ENCODE measurements at places on chromosomes 12 and 14. TPM values are rescaled to one million over a fixed set of nuclear protein-coding genes. Genes with fewer than 3 reads are reported as not detected.
A peak's percentile ranks its signal among the peaks of the same experiment; 100 is the strongest.

The OASL gene
- total RNA-seq, result 17.2 TPM

The PLEK2 gene
- total RNA-seq, result 4.1 TPM

The BAZ2A gene
- 65.8 TPM for total RNA-seq

The TBC1D30 gene
- total RNA-seq, result 1.7 TPM

The SLC15A4 gene
- total RNA-seq, result 18.6 TPM

The LRRC23 gene
- total RNA-seq, result 3.0 TPM

The GPD1 gene
- total RNA-seq, result 0.86 TPM

The HPD gene
- total RNA-seq, result not detected

The CLEC1B gene
- not detected for total RNA-seq

The RD3L gene
- total RNA-seq, result not detected

The SPATS2 gene
- 8.5 TPM for total RNA-seq

The PLCZ1 gene
- total RNA-seq, result not detected

The TEX22 gene
- 2.1 TPM for total RNA-seq

The RASSF9 gene
- not detected for total RNA-seq

The BCL2L14 gene
- total RNA-seq, result 3.8 TPM

DNA sequence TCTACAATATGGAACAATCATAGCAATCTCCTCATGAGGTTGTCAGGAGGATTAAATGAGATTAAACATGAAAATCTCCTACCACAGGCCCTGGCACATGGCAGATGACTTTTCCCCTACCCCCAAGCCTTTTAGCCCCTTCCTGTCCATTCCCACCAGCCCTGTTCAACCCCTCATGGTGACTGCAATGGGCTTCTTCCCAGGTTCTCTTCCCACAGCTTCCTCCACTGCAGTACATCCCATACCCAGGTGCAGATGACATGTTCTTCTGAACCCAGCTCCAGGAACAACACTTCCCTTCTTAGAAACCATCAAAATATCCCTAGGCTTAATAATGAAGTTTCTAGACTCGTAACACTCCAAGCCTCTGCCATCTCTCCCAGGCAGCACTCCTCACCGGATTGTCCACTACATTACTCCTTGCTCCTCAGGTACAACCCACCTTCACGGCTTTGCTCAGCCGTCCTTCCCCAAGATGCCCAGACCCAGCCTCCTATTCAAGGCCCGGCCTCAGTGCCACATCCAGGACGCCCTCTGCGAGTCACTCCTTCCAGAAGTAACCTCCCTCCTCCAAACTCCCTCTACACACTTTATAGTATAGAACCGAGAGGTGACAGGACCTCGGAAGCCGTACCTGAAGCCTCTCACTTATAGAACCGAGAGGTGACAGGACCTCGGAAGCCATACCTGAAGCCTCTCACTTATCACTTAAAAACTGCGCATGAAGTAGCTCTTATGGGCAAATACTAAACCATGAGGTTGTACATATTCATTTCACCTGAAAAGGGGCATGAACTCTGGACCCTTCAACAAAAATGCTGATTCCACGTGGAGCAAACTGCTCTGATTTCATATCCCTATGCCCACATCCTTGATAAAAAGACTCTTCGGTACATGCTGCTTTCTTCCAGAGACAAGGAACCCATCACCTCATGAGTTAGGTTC is 1.5 kb downstream of the CRACR2A start:
- DNase-seq, result peak; percentile 18

GRCh38 chr14:78455896-78456435 is 285.8 kb downstream of the NRXN3 start:
- DNase-seq, result no peak

GRCh38 chr12:92930421-92930820 is 1.3 kb upstream of the EEA1 start:
- DNase-seq, result no peak

GRCh38 chr12:7705846-7706245 is 5.4 kb upstream of the DPPA3 start:
- DNase-seq, result no peak

GRCh38 chr12:115473257-115473956 is 789.4 kb upstream of the TBX3 start:
- DNase-seq, result no peak

GRCh38 chr12:38878333-38878705 is 27.1 kb downstream of the CPNE8 start:
- DNase-seq, result no peak

DNA sequence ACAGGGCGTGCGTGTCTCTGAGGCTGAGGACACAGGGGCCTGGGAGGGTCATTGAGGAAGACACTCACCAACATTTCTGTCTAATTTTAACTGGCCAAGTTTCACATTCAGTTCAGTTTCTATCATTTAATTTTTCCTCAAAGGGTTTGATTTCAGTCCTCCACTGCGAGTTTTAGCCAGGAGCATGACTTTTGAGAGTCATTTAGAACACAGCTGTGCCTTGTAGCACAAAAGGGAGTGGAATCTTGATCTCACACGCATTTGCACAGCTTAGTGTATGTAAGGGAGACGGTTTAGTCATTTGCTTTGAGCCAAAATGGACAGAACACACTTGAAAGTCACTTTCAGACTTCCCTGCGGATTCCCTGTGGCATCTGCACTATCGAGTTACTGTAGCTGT is 1090.8 kb downstream of the BCL11B start:
- DNase-seq, result no peak

DNA sequence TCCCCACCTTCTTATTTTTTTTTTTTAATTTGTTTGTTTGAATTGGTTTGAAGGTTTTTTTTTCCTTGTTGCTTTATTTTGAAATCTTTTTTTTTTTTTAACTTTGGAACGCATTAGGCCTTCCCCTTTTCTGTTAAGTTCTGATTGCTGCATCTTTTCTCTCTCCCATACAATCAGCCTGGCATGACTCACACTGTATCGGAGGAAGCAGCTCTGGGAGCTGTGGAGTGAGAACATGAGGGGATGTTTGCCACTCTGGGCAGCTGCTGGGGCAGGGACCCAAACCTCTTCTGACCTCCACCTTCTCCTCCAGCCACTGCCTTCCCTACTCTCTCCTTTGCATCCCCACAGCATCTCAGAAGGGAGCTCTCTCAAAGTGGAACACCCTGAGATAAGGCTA is 160.3 kb upstream of the FKBP4 start:
- DNase-seq, result no peak

GRCh38 chr12:58712976-58713375 is 207.3 kb downstream of the LRIG3 start:
- DNase-seq, result no peak

- peak; percentile 17 for DNase-seq
Observed at GRCh38 chr12:111033281-111034082, 113.1 kb upstream of the MYL2 start.

- no peak for DNase-seq
Observed at GRCh38 chr12:124402248-124403066, 107.6 kb downstream of the RFLNA start.

DNA sequence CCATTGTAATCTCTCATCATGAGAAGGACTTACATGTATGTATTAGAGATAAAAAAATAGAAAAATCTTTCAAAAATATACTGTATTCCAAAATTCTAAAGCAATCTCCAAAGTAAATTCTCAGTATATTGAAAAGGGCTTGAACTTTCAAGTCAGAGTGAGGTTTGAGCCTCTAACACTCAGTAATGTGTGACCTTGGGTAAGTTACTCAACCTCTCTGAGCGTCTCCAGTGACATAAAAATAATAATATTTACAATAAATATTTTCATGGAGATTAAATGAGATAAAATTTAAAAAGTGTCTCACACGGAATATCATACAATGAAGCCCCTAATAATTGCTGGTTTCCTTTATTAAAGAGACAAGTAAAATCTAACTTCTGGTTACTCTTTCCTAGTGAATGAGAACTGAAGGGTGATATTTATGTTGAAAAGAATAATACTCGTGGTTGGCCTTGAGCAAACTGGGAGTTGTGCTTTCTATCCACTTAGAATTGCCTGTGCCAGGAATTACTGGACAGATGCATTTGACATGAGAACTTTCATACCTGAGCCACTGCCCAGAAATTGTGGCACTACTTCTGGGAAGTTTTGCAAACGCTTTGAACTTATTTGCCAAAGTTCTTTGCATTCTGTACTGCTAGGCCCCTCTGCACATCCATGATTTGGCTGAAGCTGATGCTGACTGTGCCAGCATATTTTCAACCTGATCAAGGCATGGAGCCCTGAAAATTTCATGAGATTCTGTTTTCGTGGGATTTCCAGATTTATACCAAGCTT is 933.7 kb downstream of the GALC start:
- no peak for DNase-seq

GRCh38 chr12:120237360-120238171 is 28.0 kb downstream of the PXN start:
- no peak for DNase-seq

DNA sequence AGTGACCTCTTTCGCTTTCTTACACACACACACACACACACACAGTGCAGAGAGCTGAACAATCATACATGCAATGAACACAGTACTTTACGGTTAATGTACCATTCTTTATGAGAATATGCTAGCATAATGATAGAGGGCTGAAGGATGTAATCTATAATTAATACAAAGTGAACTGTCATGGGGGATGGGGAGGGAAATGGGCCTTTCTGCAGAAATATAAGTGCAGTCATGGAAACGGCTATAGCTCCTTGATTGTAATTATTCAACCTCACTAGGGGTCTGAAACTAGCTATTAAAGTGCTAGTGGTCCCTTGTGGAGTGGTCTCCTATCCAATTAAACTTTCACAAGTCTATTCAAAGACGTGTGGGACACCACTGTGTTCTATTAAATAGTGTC is 443.2 kb upstream of the FOXG1 start:
- DNase-seq, result no peak

DNA sequence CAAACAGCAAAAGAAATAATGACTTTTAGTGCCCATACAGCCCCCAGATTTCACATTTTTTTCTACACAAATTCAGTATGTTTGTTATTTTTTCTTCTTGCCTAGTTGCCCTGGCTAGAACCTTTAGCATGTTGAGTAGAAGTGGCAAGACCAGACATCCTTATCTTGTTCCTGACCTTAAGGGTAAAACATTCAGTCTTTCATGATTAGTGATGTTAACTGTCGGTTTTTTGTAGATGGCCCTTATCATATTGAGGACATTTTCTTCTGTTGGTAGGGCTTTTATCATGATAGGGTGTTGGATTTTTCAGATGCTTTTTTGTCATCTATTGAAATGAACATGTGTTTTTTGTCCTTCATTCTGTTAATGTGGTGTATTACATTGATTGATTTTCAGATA is 17.1 kb downstream of the IRAK3 start:
- no peak for DNase-seq

- DNase-seq, result no peak
Observed at GRCh38 chr12:68665016-68665569, 21.7 kb upstream of the NUP107 start.

GRCh38 chr12:10936506-10936905 is 2.6 kb downstream of the TAS2R14 start:
- no peak for DNase-seq

DNA sequence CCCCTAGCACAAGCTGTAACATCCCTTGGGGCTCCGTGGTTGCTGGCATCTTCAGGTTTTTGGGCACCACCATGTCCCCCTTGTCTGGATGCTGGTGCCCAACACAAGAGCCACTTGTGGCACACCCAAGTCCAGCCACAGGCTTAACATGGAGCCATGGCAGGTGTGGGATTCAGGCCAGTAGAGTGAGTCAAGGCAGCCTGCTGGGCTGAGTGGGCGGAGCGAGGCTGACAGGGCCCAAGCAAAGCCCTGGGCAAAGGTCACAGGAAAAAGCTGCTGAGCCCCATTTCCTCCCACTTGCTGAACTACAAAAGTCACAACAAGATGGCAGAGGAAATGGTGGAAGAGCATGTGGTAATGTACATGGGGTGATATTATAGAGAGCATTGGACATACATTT is 950.7 kb upstream of the FLRT2 start:
- no peak for DNase-seq

DNA sequence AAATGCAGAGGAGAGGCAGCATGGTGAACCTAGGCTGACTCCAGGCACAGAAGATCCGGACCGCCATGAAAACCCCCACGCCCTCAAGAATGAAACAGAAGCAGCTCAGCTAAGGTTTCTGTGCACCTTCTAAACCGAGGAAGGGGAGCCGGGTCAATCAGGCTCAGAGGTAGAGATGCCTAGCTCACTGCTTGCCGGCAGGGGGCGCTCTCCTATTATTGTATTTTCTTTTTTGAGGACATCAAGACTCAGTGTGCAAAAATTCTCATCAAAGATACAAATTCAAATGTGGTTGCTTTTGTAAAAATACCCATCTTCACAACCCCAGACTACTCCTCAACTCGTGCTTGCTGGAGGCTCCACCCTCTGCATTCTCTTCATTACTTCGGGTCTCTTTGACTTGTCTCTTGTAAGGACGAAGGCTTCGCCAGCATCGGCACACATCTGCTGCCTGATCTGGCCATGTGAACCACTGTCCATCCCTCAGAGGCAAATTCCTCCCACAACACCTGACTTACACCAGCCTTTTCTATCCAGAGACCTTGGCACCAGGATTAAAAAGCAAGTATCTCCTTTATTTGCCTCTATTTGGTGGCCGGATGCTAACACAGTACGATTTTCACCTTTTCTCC is 33.4 kb upstream of the RNASE3 start:
- peak; percentile 57 for DNase-seq

DNA sequence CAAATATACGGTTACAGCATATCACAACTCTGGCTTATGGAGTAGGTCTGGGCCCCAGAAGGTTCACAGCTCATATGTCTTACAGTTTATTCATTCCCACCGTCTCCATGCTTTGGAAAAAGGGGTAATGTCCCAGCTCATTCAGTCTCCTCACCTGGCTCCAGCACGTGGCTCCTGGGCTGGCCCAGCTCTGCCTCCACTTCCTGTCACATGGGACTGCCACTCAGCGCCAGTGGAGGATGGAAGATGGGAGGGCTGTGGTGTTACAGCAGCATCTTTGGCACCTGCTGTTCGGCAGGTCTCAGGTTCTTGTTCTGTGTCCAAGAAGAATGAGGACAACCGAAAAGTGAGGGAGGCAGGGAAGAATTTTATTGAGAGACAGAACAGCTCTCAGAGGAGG is 216.3 kb upstream of the ATXN7L3B start:
- no peak for DNase-seq

GRCh38 chr12:27462151-27462694 is 15.7 kb downstream of the SMCO2 start:
- DNase-seq, result no peak

GRCh38 chr12:3421191-3421978 is 69.6 kb upstream of the PRMT8 start:
- no peak for DNase-seq

GRCh38 chr12:71108355-71108754 is 49.4 kb downstream of the TSPAN8 start:
- DNase-seq, result no peak

DNA sequence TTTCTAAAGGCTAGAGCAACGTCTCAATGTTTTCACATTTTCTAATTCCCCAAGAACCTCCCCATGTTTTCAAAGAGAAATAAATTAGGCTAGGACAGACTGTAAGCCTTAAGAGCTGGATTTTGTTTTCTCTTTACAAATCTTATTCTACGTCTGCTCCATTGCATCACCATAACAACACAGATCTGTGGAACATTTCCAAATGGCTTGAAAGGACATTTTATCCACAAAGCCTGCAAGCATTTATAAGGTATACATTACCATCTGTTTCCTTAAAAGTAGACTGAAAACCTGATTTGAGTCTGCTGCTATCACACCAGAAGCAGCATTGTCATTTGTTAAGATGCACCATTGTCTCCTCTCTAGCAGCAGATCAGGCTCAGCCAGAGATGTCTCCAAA is 115.3 kb upstream of the PLEKHA5 start:
- DNase-seq, result no peak

Data from activated naive CD8-positive, alpha-beta T cell treated with anti-CD3 and anti-CD28 coated beads for 36 hours (primary cell).